ENCODE measurements at places on chromosomes 4 and X. TPM values are rescaled to one million over a fixed set of nuclear protein-coding genes. Genes with fewer than 3 reads are reported as not detected.

MEPE gene
- not detected for total RNA-seq

DNA sequence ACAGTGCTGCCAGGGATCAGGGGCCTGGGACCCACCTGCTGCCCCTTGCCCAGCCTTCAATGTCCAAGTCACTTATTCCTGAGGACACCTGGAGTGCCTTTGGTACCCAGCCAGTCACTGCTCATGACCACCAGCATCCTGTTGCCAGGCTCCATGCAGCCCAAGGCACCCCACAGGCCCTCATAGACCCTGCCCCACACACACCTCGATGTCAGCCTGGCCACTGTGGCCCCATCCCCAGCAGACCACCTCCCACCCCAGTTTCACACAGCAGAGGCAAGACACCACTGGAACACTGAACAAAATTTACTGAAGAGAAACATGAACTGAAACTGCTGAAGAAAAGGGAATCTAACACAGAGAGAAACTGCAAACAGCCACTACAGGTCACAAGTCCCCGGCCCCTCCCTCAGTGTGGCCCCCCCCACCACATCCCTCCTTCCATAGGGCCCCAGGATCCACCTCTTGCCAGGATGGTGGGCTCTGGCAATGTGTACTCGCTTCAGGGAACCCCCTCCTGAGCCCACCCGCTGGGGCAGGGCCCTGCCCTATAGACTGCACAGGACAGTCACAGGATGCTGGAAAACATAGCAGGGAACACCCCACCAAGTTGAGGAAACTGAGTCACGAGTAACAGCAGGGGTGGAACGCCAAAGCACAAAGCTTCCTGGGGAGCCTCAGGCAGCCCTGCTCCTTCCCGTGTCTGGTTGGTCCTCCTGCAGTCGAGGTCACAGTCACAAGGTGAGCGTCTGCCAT, 5.2 kb downstream of the PNMA5 start:
- no peak for DNase-seq

LIMCH1 gene
- 281 TPM for total RNA-seq

GSTCD gene
- 5.3 TPM for total RNA-seq

SRPX2 gene
- total RNA-seq = 5.6 TPM

RAB33A gene
- 4.4 TPM for total RNA-seq

- no peak for DNase-seq
These were observed 51.0 kb downstream of the NIPAL1 start for GRCh38 chr4:48067536-48067935.

- no peak for DNase-seq
These were observed 101.4 kb downstream of the TBC1D19 start for GRCh38 chr4:26685250-26685649.

GRCh38 chrX:37692918-37693317, 7.3 kb downstream of the XK start:
- DNase-seq = no peak

- DNase-seq = no peak
These were observed 2.4 kb upstream of the HOPX start for GRCh38 chr4:56683455-56683854.

LGI2 gene
- 1.6 TPM for total RNA-seq

DNA sequence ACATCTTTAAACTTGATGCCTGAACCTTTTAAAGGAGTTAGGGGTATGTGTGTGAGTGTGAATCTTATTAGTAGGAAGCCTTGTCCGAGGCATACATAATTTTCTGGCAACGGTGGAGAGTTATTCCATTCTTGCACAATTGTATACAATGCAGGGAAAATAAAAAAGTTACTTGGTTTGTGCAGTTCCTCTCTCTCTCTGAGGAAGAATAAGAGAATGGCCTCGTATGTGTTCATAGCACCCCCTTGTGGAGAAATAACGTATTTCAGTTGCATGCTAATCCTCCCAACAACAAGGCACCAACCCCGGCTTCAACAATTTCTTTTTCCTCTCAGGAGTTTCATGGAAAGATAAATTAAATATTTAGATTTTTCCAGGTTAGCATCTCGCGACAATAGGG, 33.7 kb upstream of the FGF13 start:
- DNase-seq = no peak

FDCSP gene
- total RNA-seq = not detected

DNA sequence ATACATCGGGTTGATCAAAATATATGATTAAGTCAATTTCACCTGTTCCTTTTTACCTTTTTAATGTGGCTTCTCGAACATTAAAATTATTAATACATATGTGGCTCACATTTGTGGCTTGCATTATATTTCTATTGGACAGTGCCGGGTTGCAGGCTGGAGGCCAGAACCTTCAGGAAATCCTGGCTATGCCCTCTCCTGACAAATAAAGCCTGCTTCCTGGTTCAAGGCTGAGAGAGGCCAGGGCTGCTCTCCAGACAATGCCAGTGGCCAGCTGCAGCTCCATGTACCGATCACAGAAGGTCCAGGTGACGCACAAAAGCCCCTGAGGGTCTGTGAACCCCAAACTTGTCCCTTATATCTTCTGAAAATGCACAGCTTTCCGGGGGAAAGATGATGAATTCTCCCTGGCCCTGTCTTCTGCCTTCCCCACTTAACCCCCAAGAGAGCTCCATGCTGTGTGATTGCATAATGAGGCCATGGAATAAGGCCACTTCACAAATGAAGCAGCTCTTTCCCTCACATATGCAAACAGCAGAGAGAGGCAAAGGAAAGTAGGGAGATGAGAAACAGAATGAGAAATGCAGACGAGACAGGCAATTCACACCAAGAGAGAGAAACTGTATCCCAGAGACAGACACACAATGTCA, 241.2 kb downstream of the BCOR start:
- DNase-seq = no peak

GRCh38 chr4:98557194-98557892, 101.1 kb downstream of the TSPAN5 start:
- no peak for DNase-seq

- no peak for DNase-seq
These were observed 471.1 kb upstream of the NWD2 start for GRCh38 chr4:36773467-36773866.

- DNase-seq = no peak
These were observed 372.9 kb downstream of the STIM2 start for GRCh38 chr4:27233531-27233930.

Measured in heart right ventricle (tissue), 16 donors.